ENCODE measurements at places on chromosomes 1 and 21.

DNA sequence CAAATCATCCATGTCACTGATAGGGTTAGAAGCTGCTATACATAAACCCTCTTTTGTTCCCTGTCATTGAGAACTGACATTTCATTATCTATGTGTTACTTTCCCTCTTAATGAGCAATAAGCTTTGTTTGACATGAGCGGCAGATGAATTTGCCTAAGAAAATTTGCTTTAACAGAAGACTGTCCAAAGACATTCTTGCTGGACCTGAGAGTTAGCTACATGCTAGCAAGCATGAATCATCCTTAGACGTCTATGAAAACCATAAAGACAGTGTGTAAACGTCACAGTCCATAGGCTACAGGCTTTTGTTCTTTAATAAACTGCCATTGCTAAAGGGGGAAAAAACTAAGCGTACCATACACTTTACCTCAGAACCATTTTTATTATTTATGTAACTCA is 73.1 kb downstream of the TNFSF4 start:
- no peak for DNase-seq

- peak; percentile 63 for DNase-seq
These were observed 20.5 kb upstream of the THRAP3 start for GRCh38 chr1:36203554-36204346.

DNA sequence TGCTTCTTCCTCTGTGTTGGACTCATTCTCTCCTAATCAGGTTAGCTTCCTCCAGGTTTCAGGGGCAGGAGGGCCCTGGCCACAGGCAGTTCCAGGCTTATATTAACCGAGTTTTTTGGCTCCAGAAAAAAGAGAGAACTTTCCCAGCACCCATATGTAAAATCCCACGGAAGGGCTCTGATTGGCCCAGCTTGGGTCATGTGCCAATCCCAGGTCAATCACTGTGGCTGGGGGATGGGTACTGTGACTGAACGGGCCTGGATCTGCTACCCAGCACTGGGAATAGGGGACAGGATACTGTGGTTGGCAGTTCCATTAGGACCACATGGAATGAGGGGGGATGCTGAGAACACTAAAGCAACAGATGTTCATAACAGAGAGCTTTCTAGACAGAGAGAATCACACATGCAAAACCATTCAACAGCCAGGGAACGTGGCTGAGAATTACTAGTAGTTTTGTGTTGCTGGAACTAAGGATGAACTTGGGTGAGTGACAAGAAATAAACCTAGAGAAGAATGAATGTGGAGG is 51.1 kb upstream of the NEK2 start:
- DNase-seq = no peak

DNA sequence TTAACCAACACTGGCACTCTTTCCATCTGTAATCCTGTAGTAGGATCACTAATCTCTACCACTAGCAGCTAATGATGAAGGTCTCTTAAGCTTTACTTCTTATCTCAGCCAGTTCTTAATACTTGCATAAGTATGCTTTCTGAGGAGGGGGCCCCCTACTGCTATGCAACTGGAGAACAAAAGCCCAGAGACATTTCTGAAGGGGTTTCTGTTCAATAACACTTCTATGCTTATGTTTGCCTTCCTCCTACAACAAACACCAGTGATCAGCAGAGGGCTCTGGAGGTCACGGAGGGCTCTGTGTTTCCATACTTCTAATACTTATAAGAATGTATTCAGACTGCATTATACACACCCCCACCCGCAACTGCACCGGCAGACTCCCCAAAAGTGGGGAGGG is 215.8 kb downstream of the BARHL2 start:
- DNase-seq = peak; percentile 40

DNA sequence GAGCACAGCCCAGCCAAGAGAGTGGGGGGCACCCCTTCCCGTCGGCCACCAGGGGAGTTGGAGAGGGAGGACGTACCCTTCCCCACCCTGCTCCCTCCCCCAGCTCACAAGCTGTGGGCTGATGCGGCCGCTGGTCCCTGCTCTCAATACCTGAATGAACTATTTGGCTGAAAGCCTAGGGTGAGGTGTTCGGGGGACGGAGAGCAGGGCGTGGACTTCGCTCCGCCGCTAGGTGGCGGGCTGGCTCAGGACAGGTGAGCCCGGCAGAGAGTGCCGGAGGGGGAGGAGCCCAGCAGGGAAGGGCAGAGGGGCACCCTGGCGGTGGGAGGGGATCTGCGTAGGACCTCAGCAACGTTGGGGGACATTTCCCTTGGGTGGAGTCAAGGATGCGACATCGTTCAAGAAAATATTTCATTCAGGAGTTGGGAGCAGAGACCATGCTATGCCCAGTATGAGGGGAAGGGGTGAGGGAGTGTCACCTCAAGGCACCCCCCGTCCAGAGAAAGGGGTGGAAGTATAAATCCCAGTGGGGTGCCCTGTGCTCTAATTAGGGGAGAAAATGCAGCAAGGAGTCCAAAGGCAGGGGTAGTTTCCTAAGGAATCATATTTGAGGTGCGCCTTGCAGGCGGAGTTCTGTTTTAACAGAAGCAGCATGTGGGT is 12.0 kb upstream of the RHBG start:
- peak; percentile 93 for DNase-seq

DNA sequence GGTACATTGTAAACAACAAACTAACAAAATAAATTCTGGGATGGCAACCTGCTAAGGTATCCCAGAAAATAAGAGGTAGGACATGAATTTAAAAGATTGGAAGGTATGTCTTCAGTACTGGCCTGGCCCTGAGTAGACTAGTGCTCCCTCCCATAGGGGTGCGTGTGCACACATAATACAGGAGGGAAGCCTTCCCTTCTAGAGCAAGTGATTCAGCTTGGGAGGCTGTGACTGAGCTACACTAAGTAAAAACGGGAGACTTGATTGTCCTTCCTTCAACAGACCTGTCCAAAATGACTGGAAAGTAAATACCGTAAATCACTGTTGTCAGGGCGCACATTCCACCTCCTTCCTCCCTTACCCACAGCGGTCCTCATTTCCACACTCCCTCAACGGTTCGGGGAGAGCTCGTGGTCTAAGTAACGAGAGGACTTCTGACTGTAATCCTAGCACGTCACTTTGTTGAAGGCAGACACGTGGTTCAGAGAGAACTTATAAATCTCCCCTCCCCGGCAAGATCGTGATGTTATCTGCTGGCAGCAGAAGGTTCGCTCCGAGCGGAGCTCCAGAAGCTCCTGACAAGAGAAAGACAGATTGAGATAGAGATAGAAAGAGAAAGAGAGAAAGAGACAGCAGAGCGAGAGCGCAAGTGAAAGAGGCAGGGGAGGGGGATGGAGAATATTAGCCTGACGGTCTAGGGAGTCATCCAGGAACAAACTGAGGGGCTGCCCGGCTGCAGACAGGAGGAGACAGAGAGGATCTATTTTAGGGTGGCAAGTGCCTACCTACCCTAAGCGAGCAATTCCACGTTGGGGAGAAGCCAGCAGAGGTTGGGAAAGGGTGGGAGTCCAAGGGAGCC is at the start of gene TGFB2:
TGFB2 (plus strand) TSS at position 523 of the 859 bp plus-strand sequence. CDS start 1,366 bp downstream, outside the sequence.
- no peak for DNase-seq

- no peak for DNase-seq
These were observed 75.7 kb upstream of the SPATA6 start for GRCh38 chr1:48547561-48548220.

- DNase-seq = no peak
These were observed 63.3 kb downstream of the ERG start for GRCh38 chr21:38434913-38435533.

GRCh38 chr1:68745011-68745410 is 248.1 kb upstream of the DEPDC1 start:
- DNase-seq = no peak

DNA sequence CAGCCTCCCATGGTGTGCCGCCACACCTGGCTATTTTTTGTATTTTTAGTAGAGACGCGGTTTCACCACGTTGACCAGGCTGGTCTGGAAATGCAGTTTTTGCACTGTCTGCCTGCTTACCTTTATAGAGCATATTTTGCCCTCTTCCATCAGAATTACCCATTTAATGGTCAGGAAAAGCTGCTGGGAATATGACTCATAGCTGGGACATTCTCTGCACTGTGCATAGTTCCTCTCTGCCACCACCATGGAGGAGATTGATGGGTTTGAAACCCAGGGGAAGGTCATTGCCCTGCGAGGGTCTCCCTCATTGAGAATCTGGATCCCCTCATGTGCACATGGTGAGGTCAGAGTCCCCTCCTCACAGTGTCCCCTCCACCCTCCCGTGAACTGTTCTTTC is 32.1 kb downstream of the MX1 start:
- no peak for DNase-seq

Measured in D341Med (cell line).